ENCODE measurements at places on chromosomes 12 and 14.

DNA sequence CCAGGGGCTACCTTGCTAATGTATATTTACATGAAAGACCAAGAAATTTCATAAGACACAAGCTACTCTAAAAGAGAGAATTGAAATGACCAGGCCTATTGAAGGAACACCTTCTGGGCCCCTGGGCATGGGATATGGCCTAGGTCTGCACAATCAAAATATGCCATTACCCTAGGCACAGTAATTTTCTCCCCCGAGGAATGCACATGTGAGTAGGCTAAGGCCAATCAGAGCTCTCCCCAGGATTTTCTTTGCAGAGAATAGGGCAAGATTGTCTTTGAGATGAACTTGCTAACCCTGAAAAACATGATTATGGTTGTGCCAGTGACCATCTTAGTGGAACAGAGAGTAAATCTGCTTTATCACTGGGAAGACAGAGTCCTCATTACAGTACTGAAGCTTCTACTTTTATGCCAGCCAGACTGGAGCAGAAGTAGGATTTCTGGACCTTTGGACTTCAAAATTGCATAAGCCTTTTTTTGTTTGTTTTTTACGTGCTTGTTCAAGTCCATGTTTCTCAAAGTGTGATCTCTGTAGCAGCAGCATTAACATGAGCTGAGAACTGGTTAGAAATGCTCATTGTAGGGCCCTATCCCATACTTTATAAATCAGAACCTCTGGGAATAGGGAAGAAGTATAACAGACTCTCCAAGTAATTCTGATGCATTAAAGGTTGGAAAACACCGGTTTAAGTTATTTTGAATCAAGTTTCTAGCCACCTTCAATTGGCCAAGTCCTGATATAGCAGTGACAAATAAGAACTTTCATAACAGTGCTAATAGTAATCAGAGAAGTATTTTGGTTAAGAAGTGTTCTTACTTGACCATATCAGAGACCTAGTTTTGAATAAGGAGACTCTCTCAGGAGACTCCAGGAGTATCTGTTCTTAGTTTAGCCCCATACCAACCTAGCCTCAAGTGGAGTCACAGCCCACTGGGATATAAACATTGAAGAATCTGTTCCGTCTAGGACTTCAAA is 112.9 kb downstream of the LMO3 start:
- H3K36me3 ChIP-seq, result no peaks in the 10 kb centered on the region
- H3K4me1 ChIP-seq, result no peaks in the 10 kb centered on the region
- no peaks in the 10 kb centered on the region for H3K27me3 ChIP-seq
- no peak overlapping the region for H3K4me3 ChIP-seq

DNA sequence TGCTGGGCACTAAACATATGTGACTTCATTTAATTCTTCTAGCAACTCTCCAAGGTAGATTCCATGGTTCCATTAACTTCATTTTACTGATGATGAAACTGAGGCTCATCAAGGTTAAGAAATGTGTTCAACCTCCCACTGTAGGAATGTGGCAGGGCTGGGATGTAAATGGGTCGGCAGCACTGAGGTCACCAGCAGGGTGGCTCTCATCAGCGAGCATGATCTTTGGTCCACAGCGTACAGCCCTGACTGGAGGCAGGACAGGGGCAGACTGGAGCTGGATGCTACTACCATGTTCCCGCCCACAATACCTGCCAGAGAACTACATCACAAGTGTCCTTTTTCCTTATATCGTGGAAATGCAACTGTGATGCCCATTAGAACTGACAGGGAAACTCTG is 4.6 kb downstream of the APPL2 start:
- no peaks in the 10 kb centered on the region for H3K27me3 ChIP-seq
- H3K4me1 ChIP-seq, result peaks cover 15% of the 10 kb centered on the region
- peaks cover 9% of the 10 kb centered on the region for H3K36me3 ChIP-seq
- DNase-seq, result no peak

GRCh38 chr12:83468988-83469908 is 782.5 kb downstream of the TMTC2 start:
- no peaks in the 10 kb centered on the region for H3K4me1 ChIP-seq
- H3K27me3 ChIP-seq, result no peaks in the 10 kb centered on the region
- H3K36me3 ChIP-seq, result no peaks in the 10 kb centered on the region
- no peak overlapping the region for H3K27ac ChIP-seq
- no peak overlapping the region for H3K4me3 ChIP-seq

DNA sequence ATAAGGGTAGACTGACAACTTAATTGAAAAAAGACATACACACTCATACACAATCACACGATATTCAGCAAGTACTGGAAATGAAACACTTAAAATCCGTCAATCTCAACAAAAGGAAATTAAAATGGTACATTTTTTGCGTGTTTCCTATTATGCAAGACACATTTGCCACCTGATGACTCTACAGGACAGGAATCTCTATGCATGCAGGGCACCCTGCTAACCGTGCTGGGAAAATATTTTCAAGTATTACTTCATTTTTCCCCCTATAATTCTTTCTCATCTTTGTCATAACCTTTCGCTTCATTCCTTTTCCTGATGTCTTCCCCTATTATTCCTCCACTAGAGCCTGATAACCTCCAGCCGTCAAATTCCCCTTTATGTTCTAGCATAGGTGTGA is 150.2 kb downstream of the TMEM132D start:
- no peaks in the 10 kb centered on the region for H3K27me3 ChIP-seq
- no peaks in the 10 kb centered on the region for H3K4me1 ChIP-seq
- DNase-seq, result no peak
- H3K27ac ChIP-seq, result no peak overlapping the region
- no peaks in the 10 kb centered on the region for H3K36me3 ChIP-seq

DNA sequence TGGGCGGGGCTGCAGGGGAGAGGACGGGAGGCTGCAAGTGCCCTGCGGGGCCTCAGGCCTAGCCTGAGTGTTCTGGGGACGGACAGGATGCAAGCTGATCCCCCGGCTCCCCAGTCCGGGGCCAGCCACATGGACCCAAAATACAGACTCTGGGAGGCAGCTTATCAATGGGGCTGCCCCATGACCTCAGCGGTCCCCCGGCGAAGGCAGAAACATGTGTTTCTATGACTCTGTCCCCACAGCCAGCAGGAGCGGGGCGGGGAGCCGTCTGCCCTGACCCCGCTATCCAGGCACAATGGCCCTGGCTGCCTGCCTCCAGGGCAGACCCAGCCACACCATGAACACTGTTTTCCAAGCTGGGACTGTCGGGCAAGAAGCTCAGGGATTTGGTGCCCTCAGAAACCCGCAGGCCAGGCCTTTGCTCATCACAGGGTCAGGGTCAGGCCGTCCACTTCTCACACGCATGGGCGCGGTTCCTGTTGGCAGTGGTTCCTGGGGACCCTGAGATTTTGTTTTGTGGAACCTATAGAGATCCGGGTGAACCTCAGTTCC is 75.0 kb downstream of the RFLNA start:
- peaks cover 6% of the 10 kb centered on the region for H3K4me1 ChIP-seq
- H3K36me3 ChIP-seq, result peaks cover 29% of the 10 kb centered on the region
- no peaks in the 10 kb centered on the region for H3K27me3 ChIP-seq
- no peak overlapping the region for H3K4me3 ChIP-seq
- H3K27ac ChIP-seq, result no peak overlapping the region

GRCh38 chr12:43102546-43103264 is 449.3 kb downstream of the ADAMTS20 start:
- DNase-seq, result no peak
- H3K36me3 ChIP-seq, result no peaks in the 10 kb centered on the region
- no peaks in the 10 kb centered on the region for H3K27me3 ChIP-seq
- H3K4me3 ChIP-seq, result no peak overlapping the region
- H3K4me1 ChIP-seq, result no peaks in the 10 kb centered on the region
- H3K27ac ChIP-seq, result no peak overlapping the region

GRCh38 chr12:126383506-126383905 is 1318.3 kb downstream of the AACS start:
- H3K4me1 ChIP-seq, result no peaks in the 10 kb centered on the region
- H3K27me3 ChIP-seq, result no peaks in the 10 kb centered on the region
- no peaks in the 10 kb centered on the region for H3K36me3 ChIP-seq
- H3K27ac ChIP-seq, result no peak overlapping the region
- no peak for DNase-seq

GRCh38 chr12:53328043-53328435 is 6.6 kb upstream of the AAAS start:
- H3K4me3 ChIP-seq, result no peak overlapping the region
- no peak for DNase-seq
- H3K27ac ChIP-seq, result no peak overlapping the region
- no peaks in the 10 kb centered on the region for H3K27me3 ChIP-seq
- H3K36me3 ChIP-seq, result no peaks in the 10 kb centered on the region

DNA sequence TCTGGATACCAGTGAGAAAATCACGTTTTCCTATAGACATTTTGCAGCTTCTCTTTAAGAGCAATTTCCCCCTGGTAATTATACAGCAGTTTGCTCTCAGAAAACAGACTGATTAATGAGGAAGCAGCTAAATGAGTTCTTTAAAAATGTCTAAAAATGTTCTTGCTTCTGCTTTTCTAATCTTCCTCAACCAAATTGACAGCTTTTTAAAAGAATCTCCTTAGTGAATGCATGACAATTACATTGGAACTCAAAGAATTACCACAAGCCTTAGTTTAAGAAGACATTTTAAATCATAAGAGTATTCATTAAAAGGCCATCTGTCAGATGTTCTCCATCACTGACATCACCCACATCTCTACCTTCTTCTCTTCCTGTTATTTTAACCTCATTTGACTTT is 135.8 kb upstream of the PLXNC1 start:
- no peak overlapping the region for H3K27ac ChIP-seq
- no peak overlapping the region for H3K4me3 ChIP-seq
- H3K36me3 ChIP-seq, result no peaks in the 10 kb centered on the region
- H3K27me3 ChIP-seq, result no peaks in the 10 kb centered on the region
- no peak for DNase-seq
- no peaks in the 10 kb centered on the region for H3K4me1 ChIP-seq

- no peak overlapping the region for H3K27ac ChIP-seq
Measured at GRCh38 chr12:20369305-20370013, 1.1 kb downstream of the PDE3A start.

GRCh38 chr12:65923228-65923627 is 98.9 kb downstream of the HMGA2 start:
- H3K36me3 ChIP-seq, result peaks cover 24% of the 10 kb centered on the region
- peaks cover 23% of the 10 kb centered on the region for H3K4me1 ChIP-seq
- no peak for DNase-seq
- no peak overlapping the region for H3K27ac ChIP-seq
- H3K27me3 ChIP-seq, result no peaks in the 10 kb centered on the region
- H3K4me3 ChIP-seq, result no peak overlapping the region

GRCh38 chr12:27276275-27276674 is 32.2 kb downstream of the STK38L start:
- DNase-seq, result no peak
- no peak overlapping the region for H3K4me3 ChIP-seq
- no peaks in the 10 kb centered on the region for H3K4me1 ChIP-seq
- H3K27me3 ChIP-seq, result no peaks in the 10 kb centered on the region
- no peaks in the 10 kb centered on the region for H3K36me3 ChIP-seq
- no peak overlapping the region for H3K27ac ChIP-seq

GRCh38 chr12:47458279-47458678 is 247.6 kb downstream of the RPAP3 start:
- H3K27me3 ChIP-seq, result no peaks in the 10 kb centered on the region
- H3K27ac ChIP-seq, result no peak overlapping the region
- H3K4me3 ChIP-seq, result no peak overlapping the region
- H3K4me1 ChIP-seq, result no peaks in the 10 kb centered on the region
- no peak for DNase-seq

DNA sequence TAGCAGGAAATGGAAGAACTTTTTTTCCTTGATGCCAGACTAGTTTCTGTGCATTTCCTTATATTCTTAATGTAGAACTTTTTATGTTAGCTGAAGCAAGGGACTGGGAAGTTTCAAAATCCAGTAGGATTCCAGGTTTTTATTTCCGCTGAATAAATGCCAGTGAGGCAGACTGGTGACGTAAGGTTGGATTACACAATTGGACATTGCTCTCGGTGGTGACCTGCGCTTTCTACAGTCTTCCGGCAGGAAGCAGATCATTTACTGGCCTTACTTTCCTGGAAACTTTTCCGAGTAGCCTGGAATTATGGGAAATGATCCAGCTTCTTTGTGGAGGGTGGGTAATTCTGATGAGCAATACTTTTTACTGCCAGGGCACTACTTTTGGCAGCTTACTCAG is 3.6 kb downstream of the IFT43 start:
- DNase-seq, result no peak
- peaks cover 11% of the 10 kb centered on the region for H3K36me3 ChIP-seq
- H3K27ac ChIP-seq, result no peak overlapping the region

DNA sequence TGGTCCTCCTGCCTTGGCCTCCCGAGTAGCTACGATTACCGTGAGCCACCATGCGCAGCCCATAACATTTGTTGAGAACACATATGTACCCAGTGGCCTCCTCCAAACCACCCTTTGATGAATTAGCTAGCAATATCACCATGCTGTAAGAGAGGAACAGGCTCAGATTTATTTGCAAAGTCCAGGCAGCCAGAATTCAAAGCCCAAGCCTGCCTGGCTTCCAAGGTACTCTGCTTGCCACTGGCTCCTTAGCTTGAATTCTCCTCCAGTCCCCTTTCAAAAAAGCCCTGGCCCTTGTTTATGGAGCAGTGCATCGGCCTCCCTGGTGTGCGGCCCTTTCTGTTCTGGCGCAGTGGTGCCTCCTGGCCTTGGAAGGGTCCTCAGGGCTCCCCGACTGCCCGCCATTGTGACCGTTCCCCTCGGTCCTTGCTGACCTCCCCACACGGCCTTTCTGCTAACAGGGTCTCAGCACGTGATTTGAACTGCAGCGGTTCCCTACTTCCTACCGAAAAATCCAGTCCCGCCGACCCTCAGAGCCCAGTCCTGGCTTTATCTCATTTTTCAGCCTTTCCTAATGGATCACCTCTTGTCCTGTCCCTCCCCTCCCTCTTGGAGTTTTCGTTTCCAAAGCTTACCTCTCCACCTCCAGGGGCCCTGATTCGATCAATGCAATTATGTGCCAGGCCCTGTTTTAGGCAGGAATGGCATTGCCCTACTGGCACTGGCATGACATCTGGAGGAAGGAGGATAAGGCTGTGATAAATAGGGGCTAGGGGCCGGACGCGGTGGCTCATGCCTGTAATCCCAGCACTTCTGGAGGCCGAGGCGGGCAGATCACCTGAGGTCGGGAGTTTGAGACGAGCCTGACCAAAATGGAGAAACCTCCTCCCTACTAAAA is 22.0 kb downstream of the SLC25A29 start:
- no peaks in the 10 kb centered on the region for H3K27me3 ChIP-seq
- no peak for DNase-seq
- H3K4me1 ChIP-seq, result peaks cover 30% of the 10 kb centered on the region
- no peak overlapping the region for H3K27ac ChIP-seq
- H3K36me3 ChIP-seq, result peaks cover 2% of the 10 kb centered on the region
- no peak overlapping the region for H3K4me3 ChIP-seq

Measured in keratinocyte (primary cell).